ENCODE measurements at places on chromosomes 3 and 15. TPM values are rescaled to one million over a fixed set of nuclear protein-coding genes. Genes with fewer than 3 reads are reported as not detected.
A peak's percentile ranks its signal among the peaks of the same experiment; 100 is the strongest.

P3H2 gene
- 3.4 TPM for total RNA-seq

FAM131A gene
- 27.7 TPM for total RNA-seq

OXTR gene
- 2.4 TPM for total RNA-seq

VWA5B2 gene
- total RNA-seq, result 0.19 TPM

KBTBD12 gene
- 0.63 TPM for total RNA-seq

LRRC31 gene
- total RNA-seq, result not detected

SKOR1 gene
- 1.1 TPM for total RNA-seq

TRPM1 gene
- not detected for total RNA-seq

- DNase-seq, result no peak
These were observed 22.0 kb upstream of the ANXA2 start for GRCh38 chr15:60419753-60420152.

DNA sequence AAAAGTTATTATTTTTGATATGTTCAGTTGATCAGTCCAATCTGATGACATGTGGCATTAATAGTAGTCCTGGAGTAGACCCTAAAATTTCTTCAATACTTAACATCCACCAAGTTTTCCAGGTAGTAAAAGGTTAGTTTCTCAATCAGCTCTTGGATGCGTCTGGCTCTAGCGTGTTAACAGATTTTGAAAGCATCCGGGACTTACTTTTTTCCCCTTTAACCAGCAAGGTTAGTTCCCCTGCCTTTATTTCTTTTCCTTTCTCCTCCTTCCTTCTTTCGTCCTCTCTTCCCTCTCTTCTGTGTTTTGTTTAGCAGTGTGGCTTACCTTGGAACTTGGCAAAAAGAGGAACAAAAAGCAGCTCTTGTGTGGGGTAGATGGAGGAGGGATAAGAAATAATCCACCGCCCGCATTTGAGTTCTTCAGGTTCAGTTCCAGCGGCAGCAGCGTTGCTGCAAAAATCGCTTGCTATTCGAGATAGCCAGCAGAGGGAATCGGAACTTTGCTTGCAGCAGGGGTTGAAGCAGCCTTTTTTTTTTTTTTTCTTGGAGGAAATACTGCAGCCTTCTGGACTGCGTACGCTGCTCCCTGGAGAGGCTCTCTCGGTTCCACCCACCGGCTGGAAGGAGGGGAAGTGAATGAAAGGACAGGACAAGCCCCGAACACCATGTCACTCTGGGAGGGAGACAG, at the start of gene RBMS3:
Gene RBMS3, plus strand, starts transcription at position 668 of the 690 bp plus-strand sequence.
- DNase-seq, result peak; percentile 35

GRCh38 chr3:144491333-144491732, 519.7 kb downstream of the DIPK2A start:
- DNase-seq, result no peak

DNA sequence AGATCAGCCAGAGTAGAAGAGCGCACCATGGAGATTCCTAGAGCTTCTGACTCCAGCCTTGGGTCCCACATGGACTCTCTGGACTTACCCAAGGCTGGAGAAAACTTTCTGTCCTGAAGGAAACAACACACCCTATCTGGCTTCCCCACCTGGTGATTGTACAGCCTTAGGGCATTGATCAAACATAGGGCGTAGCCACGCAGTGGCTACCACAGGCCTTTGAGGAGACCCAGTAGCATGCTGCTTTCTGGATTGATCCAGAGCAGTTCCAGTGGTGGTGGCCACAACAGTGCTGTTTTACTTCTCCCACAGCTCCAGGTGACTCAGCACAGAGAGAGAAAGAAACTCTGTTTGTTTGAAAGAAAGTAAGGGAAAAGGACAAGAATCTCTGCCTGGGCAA, 23.5 kb downstream of the PYDC2 start:
- DNase-seq, result no peak

- DNase-seq, result no peak
These were observed 457.4 kb upstream of the NECTIN3 start for GRCh38 chr3:110614186-110614585.

DNA sequence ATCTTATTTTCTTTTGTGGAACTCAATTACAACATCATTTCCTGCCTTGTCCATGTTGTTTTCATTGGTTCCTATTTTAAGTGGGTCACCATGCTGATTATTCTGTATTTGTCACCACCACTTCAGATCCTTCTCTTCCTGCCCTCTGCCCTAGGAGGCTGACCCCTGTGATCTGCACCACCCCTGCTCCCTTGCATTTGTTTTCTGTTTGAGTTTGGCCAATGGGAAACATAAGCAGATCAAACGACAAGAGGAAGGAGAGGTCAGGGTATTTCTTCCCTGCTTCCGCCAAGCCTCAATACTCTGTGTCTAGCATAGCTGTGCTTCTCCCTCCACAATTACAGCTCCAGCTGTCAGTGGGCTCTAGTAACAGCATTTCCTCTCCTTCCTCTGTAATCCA, 71.6 kb downstream of the IMPG2 start:
- no peak for DNase-seq

DNA sequence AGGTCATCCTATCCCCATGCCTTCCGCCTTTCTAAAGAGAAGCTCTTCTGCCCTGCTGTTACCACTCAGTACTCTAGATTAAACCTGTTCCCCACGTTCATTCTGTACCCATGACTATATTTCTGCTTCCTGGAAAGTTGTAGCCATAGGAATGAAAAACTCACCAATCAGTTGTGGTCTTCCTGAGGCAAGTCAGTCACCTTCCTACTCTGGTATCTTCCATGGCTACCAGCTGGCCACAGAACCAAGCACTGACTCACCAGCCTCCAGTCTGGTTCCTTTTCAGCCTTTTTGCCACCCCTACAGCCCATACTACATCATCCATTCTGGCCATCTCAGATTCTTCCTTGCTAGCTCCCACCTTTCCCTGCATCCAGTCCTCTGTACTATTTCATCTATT, 46.4 kb downstream of the TMEM44 start:
- no peak for DNase-seq

GRCh38 chr3:129614927-129615363, 8.5 kb upstream of the PLXND1 start:
- no peak for DNase-seq

GRCh38 chr3:73098873-73099272, 37.4 kb downstream of the EBLN2 start:
- DNase-seq, result no peak

- DNase-seq, result no peak
These were observed 310.2 kb downstream of the SATB1 start for GRCh38 chr3:18114894-18115293.

DNA sequence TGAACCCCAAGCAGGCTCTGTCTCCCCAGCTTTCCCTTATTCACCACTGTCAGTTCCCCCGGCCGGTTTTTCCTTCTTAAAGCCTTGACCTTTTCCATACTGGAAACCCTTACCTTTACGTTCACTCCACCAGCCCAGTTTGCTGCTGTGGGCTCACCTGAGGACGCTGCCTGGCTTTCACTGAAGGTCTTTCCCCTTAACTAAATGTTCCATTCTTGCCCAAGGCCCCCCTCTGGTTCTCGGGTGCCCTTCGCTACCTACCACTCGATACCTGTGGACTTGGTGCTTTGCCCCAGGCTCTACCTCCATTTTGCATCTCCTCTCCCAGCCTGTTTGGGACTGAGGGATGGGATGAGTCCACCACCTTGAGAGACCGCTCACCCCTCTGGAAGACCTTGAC, 851 bp downstream of the AP2M1 start:
- DNase-seq, result no peak

GRCh38 chr3:183298701-183299153, 45.7 kb downstream of the B3GNT5 start:
- DNase-seq, result no peak

DNA sequence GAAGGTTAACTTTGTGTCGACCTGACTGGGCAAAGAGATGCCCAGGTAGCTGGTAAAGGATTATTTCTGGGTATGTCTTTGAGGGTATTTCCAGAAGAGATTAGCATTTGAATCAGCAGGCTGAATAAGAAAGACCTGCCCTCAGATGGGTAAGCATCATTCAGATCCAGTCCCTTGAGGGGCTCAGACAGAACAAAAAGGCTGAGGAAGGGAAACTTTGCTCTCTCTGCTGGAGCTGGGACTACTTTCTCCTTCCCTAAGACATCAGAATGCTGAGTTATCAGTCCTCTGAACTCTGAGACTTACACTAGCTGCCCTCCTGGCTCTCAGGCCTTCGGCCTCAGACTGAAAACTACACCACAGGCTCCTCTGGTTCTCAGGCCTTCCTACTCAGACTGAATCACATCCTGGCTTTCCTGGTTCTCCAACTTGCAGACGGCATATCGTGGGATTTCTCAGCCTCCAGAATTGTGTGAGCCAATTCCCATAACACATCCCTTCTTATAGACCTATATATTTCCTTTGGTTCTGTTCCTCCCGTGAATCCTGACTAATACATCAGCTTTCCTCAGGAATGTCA, 982.9 kb downstream of the TUSC7 start:
- no peak for DNase-seq

- no peak for DNase-seq
These were observed 28.8 kb downstream of the MECOM start for GRCh38 chr3:169634618-169635236.

GRCh38 chr15:93088200-93088980, 621 bp downstream of the RGMA start:
- DNase-seq, result no peak

GRCh38 chr3:117633207-117633606, 923.6 kb downstream of the TUSC7 start:
- DNase-seq, result no peak

GRCh38 chr3:183295211-183295610, 42.2 kb downstream of the B3GNT5 start:
- no peak for DNase-seq
